Subcutaneous preadipocyte (primary cell): ENCODE measurements at places on chromosomes 11 and 22. TPM values are rescaled to one million over a fixed set of nuclear protein-coding genes. Genes with fewer than 3 reads are reported as not detected.

Gene UPK2
- not detected in 2 replicates for total RNA-seq

Gene NEU3
- total RNA-seq, result 5.9 and 8.8 TPM in 2 replicates

Gene INSC
- total RNA-seq, result 6.2 and 12.7 TPM in 2 replicates

Gene MYO7A
- total RNA-seq, result under 0.01 TPM in 1 of 2 replicates, not detected in the other

Gene UBE2L6
- total RNA-seq, result 53.0 and 104 TPM in 2 replicates

Gene TMPRSS5
- total RNA-seq, result under 0.01 TPM in 1 of 2 replicates, not detected in the other

Gene TCN1
- not detected in 2 replicates for total RNA-seq

Gene ASCL2
- total RNA-seq, result not detected in 2 replicates

Gene MRGPRX3
- total RNA-seq, result not detected in 2 replicates

Gene NUMA1
- total RNA-seq, result 104 and 145 TPM in 2 replicates

Gene CENPM
- 25.6 and 26.5 TPM in 2 replicates for total RNA-seq
